ENCODE measurements at places on chromosomes 16 and 17.

DNA sequence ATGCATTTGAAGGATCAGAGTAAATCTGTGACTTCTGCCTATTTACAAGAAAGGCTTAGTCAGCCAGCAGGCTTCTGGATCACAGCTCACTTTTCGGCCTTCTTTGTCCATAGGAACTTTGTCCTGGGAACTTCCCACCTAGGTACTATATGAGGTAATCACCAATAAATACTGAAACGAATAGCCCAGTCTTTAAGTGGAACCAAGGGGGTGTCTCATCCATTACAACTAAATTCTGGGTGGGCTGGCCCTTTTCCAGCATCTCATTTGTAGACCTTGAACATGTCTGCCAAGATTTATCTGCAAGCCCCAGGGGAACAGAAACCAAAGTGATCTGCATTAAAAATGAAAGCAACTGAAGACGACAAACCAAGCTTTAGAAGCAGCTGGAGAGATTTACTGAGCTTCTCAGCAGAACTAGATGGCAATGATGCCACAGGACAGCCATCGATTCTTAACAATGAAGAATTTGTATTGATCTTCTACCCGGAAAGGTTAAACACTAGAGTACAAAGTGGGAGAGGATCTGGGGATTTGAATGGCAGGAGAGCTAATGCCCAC lies 55.5 kb downstream of the SNX11 start:
- DNase-seq, result no peak

DNA sequence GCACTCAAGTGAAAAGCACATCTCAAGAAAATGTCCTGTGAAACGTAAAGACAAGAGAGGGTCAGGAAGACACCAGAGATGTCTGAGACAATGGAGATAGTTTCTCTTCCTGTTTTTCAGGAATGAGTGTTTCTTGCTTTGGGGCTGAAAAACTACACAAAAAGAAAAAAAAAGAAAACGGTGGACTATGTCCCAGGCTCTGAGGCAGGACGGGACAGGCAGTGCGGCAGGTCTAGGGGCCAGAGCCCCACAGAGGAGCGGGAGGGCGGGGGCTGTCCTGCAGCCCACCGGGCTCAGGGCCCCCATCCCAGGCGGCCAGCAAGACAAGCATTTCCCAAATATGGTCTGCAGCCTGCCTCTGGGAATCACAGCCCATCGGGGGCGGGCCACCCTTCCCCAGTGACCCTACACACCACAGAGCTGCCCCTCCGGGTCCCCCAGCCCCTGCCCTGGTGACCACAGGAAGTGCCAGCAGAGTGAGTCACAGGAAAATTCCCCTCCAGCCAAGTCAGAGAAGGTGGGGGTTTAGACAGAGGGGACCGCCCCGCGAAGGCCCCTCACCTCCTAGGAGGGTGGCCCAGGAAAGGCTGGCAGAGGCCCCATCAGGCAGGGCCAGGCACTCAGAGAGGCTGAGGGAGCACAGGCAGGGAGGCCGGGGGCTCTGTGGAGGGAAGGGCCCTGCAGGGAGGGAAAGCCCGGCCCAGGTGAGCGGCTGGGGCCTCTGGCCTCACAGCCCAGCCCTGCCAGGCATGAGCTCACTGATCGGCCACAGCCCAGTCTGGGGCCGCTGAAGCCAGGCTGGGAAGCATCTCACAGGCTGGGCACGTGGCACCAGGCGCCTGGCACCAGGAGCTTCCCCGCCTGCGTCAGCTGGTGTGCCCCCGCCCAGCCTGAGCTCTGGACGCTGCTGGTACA lies 6.3 kb downstream of the BCAR1 start:
- DNase-seq, result no peak

DNA sequence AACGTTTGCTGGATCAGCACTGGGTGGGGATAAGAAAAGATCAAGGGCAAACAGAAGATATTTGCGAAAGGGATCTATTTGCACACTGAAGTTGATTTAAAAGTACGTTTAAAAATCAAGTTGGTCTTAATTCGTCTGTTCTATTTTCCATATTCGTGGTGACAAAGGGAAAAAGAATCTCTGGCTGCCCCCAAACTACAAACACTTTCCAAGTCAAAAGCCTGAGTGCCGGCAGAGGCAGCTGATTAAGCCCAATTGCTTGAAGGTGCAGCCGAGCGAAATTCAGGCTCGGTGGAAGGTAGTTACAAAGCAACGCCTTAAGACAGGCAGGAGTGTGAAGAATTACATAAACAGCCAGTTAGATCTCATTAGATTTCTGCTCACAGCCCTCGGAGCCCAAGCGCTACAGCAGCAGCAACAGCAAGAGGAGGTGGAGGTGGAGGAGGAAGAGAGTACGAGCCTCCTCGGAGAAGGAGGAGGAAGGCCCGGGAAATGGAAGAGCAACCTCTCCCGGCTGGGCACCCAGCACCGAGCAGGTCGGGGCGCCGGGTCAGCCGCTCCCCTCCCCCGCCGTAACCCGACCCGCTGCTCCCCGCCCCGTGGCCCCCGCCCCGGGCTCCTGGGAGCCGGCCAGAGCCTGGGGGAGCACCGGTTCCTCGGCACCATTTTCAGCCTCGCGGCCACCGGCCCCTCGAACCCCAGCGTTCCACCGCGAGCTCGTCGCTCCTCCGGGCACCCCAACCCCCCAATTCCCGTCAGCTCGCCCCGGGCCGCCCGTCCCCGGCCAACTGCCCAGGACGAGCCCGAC lies 890 bp downstream of the TOB1 start:
- no peak for DNase-seq

GRCh38 chr16:55563797-55564196 lies 2.7 kb upstream of the CAPNS2 start:
- no peak for DNase-seq

- no peak for DNase-seq
These were observed 2.7 kb downstream of the CBFA2T3 start for GRCh38 chr16:88974080-88974915.

- DNase-seq, result no peak
These were observed 6.3 kb downstream of the CSF3 start for GRCh38 chr17:40021451-40021971.

- DNase-seq, result no peak
These were observed 12.1 kb downstream of the CDR2L start for GRCh38 chr17:74999523-74999922.

GRCh38 chr16:88957887-88958577 lies 19.0 kb downstream of the CBFA2T3 start:
- no peak for DNase-seq
